ENCODE measurements at places on chromosomes 5 and 9. TPM values are rescaled to one million over a fixed set of nuclear protein-coding genes. Genes with fewer than 3 reads are reported as not detected.

DNA sequence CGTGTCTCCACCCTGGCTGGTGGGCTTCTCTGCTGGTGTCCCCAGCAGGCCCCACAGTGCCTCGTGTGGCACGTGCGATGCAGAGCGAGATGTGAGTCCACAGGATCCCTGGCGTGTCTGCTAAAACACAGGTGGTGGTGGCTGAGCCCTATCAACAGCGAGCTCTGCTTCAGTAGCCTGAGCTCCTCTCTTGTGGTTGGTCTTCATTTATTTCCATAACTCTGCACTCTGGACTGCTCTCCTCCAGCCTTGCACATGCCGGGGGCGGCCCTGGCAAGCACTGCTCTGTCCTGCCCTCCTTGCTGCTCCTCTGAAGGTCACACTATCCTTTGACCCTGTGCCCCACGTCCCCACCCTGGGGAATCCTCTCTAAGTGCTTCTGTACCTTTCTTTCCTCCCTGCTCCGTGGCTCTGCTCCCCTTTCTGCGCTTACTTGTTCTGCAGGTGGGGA, 59.2 kb downstream of the NSUN2 start:
- DNase-seq, result no peak

- DNase-seq, result no peak
Measured at GRCh38 chr5:178437386-178438075, 152.7 kb downstream of the COL23A1 start.

GRCh38 chr9:37238122-37238521, 117.7 kb downstream of the ZCCHC7 start:
- no peak for DNase-seq

DNA sequence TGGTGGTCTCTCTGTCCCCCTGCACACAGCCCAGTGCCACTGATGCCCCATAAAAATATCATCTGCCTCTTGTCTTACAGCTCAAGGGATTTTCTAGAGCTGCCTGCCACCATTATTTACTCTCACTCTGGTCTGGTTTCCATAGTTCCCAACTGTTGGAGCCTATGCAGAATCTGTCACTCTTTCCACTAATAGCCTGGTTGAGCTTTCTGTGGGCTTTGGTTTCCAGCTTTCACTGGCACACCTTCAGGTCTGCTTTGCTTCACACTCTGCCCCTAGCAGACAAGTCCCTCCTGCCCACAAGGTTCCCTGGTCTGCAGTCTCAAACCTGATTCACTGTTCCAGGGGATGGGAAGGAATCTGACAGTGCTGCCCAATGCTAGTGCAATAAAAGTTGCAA, 103.0 kb upstream of the FTMT start:
- no peak for DNase-seq

DNA sequence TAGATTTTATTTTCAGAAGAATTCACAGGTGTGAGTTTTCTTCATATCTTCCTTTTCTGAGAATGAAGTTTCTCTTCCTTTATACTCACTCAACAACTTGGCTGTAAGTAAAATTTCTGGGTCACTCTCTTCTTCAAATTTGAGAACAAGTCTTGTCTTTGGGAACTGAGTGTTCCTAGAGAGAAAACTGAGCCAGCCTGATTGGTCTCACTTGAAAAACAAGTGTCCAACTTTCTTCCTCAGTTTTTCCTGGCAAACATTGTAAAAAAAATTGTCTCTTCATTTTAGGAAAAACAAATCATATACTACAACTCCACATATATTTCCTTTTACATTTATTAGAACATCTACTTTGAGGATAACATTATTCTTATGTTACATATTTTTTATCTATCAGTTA, 156.1 kb upstream of the GHR start:
- no peak for DNase-seq

DNA sequence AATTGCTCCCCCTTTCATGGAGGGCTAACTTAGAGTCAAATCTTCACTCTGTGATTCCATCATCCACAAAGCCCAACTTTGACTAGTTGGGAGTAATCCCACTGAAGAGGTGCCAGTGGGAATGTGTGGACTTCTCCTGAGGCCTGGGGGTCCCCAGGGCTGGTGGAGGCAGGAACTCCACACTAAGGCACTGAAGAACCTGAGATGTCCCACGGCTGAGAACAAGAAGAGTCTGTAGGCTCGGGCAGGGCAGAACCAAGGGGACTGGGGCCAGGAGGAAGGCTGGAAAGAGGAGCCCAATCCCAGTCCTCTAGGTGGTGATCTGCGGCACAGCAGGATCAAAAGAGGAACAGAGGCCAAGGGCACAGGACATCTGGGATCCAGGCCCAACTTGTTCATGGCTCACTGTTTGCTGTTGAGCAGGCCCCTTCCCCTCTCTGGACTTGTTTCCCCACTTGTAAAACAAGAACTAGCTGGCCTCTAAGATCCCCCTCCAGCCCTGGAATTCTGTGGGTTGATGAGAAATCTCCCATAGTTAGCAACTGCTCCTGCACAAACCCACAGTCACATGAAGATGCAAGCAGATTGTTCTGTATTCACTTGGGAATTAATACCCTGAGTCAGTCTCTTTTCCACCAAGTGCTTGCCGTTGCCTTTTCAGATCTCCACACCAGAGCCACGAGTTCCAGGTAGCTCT, 32.7 kb upstream of the ALDH1B1 start:
- DNase-seq, result no peak

DNA sequence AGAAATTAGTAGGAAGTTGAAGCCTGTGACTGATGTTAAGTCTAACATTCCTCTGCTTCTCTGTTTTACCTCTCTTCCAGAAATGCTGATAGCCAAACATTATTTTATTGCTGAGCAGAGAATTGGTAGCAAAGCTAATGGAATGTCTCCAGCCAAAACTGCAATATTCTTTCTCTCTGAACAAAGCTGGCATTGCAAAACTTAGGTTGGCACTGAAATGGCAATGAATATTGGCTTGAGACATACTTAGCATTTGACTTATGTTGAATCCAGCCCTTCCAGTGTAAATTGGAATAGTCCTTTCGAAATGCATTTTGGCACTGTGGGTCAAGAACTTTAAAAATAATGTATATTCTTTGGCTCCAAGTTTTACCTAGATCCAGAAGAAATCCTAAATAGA, 21.1 kb downstream of the FAF2 start:
- DNase-seq, result no peak

DNA sequence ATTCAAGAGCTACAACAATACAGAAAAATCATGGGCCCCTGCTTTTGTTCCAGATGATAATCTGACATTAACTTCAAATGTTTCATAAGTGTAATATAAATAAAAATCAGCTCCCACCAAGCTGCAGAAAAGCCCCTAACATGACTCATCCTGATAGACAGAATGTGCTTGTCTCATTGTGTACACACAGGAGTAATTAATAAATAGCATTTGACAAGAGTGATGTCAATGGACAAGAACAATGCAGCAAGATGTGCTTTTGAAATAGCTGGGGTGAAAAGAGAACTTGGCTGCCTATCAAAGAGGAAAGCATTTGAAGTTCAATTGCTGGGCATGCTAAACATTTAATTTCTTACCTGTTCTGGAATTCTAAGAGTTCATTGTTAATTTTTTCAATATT, 79.2 kb downstream of the DNAH5 start:
- DNase-seq, result no peak

DNA sequence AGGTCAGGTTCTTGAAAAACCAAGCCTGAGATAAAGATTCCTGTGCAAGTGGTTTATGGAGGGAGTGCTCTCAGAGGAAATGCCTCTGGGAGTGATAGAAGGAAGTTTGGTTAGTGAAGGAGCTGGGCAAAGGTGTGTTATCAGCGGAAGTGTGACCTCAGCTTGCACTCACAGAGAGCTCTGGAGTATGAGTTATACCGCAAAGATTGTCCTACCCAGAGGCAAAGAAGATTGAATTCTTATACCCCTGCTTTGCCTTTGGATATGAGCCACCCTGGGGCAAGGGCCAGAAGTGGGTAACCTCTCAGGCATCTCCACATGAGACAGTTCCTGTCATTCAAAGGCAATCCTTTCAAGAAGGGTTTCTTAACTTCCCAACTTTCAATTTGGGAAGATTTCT, 145.6 kb downstream of the MUSK start:
- no peak for DNase-seq

GRCh38 chr9:4287386-4287785, 12.5 kb downstream of the GLIS3 start:
- DNase-seq, result no peak

- no peak for DNase-seq
Measured at GRCh38 chr5:6683241-6683640, 30.0 kb upstream of the TENT4A start.

GRCh38 chr5:129499208-129499852, 39.2 kb downstream of the ADAMTS19 start:
- DNase-seq, result no peak

GRCh38 chr5:85647349-85648127, 970.2 kb upstream of the COX7C start:
- DNase-seq, result no peak

DNA sequence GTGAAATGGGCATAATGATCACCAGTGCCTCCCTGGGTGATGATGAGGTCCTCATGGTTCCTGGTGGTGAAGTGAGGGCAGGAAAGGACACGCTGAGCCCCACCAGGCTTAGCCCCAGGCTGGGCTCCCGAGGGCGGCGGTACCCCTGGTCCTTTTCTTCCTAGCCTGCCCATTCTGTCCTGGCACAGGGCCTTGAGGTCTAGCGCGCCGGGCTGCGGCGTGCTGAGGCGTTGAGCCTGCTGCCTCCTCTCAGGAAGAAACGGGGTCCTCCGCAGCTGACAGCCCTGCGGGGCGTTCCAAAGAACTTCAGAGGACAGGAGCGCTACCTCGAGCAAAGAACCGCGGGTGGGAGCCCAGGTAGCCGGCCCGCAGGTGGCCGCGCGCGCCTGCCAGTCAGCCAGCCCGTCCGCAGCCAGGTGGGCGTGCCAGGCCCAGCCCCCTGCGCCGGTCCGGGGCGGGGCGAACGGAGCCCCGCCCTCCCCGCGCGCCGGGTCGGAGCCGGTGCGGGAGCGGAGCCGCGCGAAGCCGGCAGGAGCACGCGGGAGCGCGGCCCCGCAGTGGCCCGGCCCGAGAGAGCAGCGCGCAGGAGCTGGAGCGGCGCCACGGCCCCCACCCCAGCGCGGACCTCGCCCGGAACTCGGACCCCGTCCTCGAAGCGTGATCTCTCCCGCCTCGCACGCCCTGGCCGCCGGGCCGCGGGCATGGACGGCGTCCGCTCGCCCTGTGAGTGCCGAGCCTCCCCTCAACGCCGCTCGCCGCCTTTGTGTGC, at the start of gene WNK2:
Gene WNK2, plus strand, starts transcription at position 477 of the 769 bp plus-strand sequence. CDS start 791 bp downstream, outside the sequence.
- no peak for DNase-seq

- no peak for DNase-seq
Measured at GRCh38 chr5:76175821-76176403, 92.7 kb downstream of the SV2C start.

GRCh38 chr9:708551-709432, 132.7 kb upstream of the DMRT1 start:
- DNase-seq, result no peak

GRCh38 chr9:100933656-100934055, 94.9 kb upstream of the PLPPR1 start:
- no peak for DNase-seq

GRCh38 chr9:114551750-114552685, 35.6 kb upstream of the ATP6V1G1 start:
- peak; percentile 24 for DNase-seq

GRCh38 chr9:126398403-126399058, 71.9 kb downstream of the MVB12B start:
- DNase-seq, result no peak

- no peak for DNase-seq
Measured at GRCh38 chr5:75433814-75434506, 77.5 kb downstream of the CERT1 start.

GRCh38 chr5:73118391-73118973, 1.9 kb upstream of the TMEM171 start:
- no peak for DNase-seq

DNA sequence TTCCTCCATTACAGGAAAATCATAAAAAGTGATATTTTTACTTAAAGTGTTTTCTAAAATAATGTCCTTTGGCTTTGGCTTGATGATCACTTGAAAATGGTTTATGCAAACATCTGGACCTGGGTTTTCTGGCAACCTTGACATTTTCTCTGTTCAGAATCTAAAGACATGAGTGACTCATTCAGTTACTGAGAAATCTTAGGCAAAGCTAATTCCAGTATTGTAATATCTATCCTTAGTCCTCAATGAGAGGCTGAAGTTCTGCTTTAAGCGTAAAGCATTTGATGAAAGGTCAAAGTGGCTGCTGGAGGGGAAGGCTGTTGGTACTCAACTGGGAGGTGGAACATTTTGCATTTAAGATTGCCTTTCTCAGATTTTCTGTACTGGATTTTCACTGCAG, 2.3 kb downstream of the MAN2A1 start:
- DNase-seq, result no peak

- no peak for DNase-seq
Measured at GRCh38 chr5:93378073-93378472, 202.9 kb downstream of the NR2F1-AS1 start.

- DNase-seq, result no peak
Measured at GRCh38 chr5:167973126-167973525, 318.3 kb upstream of the WWC1 start.

- DNase-seq, result no peak
Measured at GRCh38 chr9:126372716-126373115, 46.1 kb downstream of the MVB12B start.

- DNase-seq, result no peak
Measured at GRCh38 chr9:20340511-20340861, 281.8 kb downstream of the MLLT3 start.

GRCh38 chr9:109483744-109484429, 14.2 kb downstream of the PTPN3 start:
- no peak for DNase-seq

GRCh38 chr5:39055768-39056398, 18.3 kb downstream of the RICTOR start:
- DNase-seq, result no peak

DNA sequence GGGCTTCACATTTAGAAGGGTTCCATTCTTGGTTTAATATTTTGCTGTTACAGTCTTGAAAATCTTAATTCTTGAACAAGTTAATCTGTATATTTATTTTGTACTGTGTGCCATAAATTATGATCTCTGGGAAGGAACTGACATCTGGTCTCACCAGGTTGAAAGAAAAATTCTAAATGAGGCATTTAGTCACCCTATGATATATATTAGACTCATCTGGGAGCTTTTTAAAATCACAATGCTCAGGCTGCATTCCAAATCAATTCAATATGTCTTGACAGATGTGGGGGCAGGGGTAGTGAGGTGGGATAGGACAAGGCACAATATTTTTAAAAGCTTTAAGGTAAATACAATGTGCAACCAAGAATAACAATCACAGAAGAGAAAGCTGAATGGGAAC, 569.2 kb downstream of the PRR16 start:
- no peak for DNase-seq

The HAND1 gene
- not detected for polyA plus RNA-seq

The CNTNAP3 gene
- 3.8 TPM for polyA plus RNA-seq

The LTC4S gene
- polyA plus RNA-seq, result 2.6 TPM

The DPYSL3 gene
- polyA plus RNA-seq, result 40.3 TPM

The ERAP2 gene
- 2.1 TPM for polyA plus RNA-seq

The LRRC70 gene
- 7.5 TPM for polyA plus RNA-seq

The FOXD4L6 gene
- not detected for polyA plus RNA-seq

The SPOCK1 gene
- 9.8 TPM for polyA plus RNA-seq

The GZMA gene
- polyA plus RNA-seq, result 1.1 TPM

Measured in right renal cortex interstitium (tissue), 3 donors.